ENCODE measurements at places on chromosomes 3 and 15.

- DNase-seq: no peak
Observed at GRCh38 chr3:63351159-63352007, 73.3 kb downstream of the SYNPR start.

GRCh38 chr3:112629425-112629824 lies 11.5 kb downstream of the CCDC80 start:
- DNase-seq: no peak

- DNase-seq: no peak
Observed at GRCh38 chr15:59158701-59159034, 48.0 kb upstream of the LDHAL6B start.

GRCh38 chr3:29690686-29691353 lies 409.9 kb downstream of the RBMS3 start:
- no peak for DNase-seq

- DNase-seq: no peak
Observed at GRCh38 chr3:58679446-58679845, 12.9 kb upstream of the FAM3D start.

DNA sequence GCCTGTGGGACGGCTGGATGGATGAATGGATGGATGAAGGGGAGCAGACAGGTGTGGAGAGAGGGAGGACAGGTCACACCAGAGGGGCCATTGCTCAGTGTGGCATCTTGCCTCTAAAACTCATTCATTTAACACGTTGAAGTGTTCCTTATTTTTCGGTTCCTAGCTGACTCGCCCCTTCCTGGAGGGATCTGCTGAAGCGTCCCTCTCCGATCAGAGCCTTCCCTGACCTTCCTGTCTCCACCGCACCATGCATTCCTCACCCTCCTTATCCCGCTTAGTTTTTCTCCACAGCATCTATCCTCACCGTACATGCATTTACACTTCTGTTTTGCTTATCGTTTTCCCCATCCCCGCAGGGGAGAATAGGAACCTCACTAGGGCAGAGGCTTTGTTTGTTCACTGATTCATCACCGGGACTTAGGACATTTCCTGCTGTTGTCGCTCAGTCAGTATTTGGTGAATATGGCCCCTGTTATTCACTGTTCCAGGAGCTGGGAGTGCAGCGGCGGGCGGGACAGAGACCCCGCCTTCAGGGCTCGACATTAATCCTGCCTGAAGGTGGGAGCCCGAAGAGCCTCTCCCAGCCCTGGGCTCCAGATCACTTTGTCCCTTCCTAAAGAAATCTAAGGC lies 32.0 kb downstream of the FOXL2 start:
- no peak for DNase-seq

DNA sequence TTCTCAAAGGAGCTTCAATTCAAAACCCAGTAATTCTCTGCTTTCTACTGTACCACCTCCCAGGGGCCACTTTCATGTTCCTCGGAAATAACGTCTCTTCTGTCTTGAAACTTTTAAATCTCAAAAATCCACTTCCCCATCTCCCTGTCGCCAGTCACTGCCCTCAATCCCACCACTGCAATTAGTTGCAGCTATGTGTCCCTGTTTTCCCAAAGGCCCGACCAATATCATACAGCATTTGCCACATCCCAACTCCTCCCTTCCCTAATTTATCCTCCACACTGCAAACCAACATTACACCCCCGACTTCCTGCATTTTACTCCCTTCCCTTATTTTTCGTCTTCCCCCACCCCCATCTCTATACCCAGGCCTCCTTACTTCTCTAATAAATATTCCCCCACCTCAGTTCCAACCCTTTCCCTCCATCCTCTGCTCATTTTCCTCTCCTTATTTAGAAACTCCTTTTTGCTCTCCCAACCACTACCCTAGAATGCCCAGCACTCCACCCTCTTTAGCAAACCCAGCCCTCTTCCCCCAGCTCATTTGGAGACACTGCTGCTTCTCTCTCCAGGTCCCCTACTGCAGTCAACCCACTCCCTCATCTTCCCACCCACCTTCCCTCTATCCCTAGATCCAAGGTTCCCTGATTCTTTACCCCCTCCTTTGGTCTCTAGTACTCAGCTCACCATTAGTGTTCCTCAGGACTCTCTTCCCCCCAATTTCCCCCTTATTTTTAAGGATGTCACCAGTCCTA lies 1.1 kb downstream of the NPTN start:
- DNase-seq: no peak

DNA sequence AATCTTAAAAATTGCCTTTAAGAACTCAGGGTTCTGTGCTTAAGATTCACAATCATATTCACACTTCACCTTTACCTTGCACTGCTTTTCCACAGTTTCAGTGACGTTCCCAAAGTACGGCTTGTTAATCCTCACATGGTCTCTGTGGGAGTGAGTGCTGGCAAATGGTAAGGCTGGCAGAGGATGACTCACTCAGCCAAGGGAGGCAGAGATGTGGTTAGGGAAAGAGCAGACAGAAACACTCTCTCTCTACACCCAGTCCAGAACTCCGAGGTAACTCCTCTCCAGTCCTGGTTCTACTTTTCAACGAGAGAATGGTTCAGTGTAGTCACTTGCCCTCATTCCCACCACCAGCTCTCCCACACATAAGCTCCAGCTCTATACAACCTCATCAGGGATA lies 33.1 kb downstream of the RASGRP1 start:
- DNase-seq: no peak

DNA sequence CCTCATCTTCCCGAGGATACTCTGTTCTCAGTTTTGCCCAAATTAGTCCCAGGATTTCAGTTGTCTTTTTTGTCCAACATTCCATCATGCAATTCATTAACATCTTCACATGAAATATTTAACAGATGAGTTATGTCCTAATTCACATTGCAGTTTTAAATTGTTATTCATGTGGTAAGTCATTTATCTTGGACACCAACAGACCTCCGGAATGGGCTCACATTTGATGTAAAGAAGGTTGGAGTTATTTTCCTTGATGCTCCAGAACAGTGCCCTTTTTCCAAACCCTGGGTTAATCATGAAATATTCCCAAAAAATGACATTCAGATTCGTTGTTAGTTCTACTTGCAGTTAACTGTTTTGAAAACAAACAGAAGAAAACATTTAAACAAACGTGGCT lies 32.8 kb upstream of the LRTM1 start:
- DNase-seq: no peak

GRCh38 chr15:80289528-80290495 lies 37.8 kb upstream of the CTXND1 start:
- DNase-seq: no peak

DNA sequence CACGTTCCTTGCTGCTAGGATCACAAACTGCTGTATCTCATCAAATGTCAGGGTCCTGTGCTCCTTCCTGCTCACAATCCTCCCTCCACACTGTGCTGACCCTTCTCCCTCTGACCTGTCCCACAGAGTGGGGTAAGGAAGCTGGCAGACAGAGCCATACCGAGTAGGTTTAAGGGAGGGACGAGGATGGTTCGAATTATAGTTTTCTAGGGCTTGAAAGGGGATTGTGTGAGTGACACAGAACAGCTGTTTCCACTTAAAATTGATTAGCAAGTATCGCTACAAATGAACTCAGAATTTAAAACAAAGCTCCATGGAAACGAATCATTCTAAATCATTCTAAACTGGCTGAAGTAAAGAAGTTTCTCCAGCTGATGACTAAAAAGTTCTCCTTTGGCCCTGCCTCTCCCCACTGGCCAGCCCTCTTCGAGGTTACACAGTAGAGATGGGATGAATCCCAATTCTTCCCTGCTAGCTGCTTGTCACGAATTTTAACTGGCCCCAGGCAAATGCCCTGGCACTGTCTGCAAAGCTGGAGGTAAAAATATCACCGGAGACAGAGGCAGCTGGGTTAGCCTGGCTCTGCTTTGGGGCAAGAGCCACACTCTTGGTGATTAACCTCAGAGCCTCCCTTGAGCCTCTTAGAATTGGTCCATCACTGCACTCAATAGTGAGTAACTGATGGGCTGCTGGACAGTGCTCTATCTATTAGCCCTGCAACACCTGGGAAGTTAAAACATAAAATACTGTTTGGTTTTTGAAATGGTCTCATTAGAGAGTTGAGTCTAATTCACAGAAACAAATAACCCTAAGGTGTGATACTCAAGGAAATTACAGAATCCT lies 194.9 kb downstream of the CHST2 start:
- DNase-seq: no peak

GRCh38 chr15:98121536-98121935 lies 161.0 kb downstream of the ARRDC4 start:
- no peak for DNase-seq

All from activated CD8-positive, alpha-beta memory T cell treated with anti-CD3 and anti-CD28 coated beads for 1 hour (primary cell).